ENCODE measurements at places on chromosomes 12 and 14.

DNA sequence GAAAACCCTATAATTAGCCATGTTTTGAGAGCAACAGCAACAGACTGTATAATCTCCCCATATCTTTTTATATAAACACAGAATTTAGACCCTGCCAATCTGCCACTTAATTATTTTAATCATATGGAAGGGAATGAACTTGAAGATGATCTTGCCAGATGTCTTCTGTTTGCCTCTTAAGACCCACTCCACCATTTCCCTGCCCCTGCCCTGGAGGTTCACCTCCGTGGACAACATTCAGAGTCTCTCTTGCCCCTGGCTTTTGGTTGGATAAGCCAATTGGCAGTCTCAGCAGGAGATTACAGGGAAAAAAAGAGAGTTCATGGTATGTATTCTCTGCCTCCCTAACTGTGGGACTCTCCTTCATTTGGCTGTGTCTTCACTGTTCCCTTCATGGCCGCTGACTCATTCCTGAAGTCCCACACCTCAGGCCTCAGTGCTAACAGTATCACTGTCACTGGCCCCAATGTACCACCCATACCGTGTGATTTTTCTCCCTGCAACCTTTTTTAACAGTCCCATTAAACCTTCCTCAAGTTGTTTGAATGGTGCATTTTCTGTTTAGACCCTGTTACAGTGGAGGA, 184.8 kb downstream of the PIK3C2G start:
- no peak for DNase-seq

DNA sequence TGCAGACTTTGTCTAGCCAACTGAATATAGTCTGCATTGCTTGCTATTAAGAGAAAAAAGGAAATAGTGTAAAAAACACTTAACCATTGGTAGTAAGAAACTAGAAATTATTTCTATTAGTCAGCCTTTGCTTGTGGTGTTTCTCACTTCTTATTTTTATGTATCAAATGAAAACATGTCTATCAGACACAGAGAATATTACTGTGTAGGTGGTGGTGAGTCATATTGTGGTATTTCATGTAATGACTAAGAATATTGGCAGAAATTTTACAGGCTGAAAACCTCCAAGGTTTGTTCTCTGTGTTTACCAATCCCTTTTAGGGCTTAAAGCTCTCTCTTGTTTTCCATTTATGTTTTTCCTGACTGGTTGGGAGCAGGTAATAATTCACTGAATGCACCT, 87.2 kb downstream of the DAAM1 start:
- peak; percentile 79 for DNase-seq

DNA sequence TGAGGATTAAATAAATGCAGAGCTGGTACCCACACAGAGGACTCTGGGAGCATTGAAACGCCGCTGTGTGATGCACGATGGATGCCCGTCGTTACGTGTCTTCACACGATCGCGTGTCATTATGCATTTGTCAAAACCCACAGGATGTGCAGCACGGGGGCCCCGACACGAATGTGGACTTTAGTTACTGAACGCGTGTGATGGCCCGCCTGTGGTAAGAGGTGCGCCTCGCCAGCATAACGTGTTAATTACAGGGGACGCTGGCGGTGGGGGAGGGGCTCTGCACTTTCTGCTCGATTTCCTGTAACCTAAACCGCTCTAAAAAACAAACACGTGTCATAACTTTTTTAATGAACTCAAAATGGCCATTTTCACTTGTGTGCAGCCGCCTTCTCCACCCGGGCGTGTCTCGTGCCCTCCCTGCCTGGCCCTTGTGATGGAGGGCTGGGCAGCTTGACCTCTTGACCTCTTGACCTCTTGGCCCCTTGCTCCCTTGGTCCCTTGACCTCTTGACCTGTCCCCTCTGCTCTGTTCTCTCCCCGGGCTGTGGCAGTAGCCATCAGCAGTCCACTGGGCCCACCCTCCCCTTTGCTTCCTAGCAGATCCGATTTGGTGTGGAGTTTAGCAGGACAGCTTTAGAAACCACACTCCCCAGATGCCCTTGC, 33.7 kb upstream of the GALNT9 start:
- DNase-seq = no peak

DNA sequence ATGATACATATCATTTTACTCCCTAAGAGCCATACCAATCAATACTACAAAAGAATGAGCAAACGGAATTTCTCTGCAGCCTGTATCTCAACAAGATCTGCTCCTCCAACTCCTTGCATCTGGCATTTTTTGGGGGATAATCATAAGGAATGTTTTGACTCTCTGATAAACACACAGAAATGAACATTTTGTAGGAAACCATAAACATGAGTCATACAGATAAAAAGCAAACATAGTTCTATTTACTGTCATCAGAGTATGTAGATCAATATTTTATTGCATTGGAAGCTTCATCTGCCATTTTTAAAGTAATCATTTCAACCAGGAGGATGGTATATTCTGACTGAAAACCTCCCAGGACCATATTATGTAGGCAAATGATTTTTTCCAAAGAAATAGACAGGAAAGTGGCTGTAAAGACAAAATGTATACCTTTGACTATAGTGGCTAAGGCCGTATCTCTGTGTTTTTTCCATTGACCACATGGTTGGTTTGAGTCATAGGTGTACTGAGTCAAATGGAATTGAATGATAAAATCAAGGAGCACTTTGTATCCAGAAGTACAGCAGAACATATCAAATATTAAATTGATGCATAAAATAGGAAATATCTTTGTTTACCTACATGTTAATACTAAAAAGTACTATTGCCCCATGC, 32.4 kb upstream of the CD69 start:
- DNase-seq = no peak

GRCh38 chr14:94027566-94028449, 1.7 kb downstream of the OTUB2 start:
- no peak for DNase-seq

- no peak for DNase-seq
Observed at GRCh38 chr14:105005929-105006830, 14.7 kb downstream of the CDCA4 start.

DNA sequence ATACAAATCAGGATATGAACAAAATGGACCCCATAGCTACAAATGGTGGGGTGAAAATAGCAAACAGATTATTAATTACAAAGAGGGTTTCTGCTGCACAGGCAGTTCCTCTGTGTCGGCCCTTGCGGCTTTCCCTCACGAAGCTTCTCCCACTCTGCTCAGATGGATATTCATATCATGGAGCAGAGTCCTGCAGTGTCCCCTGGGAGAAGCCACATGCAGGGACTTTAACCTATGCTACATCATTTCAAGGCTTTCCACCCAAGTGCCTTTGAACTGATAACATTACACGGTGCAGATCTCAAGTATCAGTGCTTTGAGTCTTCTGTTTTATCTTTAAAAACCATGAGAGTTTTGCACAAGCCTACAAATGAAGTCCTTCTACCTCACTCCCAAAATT, 229.1 kb downstream of the PPM1H start:
- no peak for DNase-seq

DNA sequence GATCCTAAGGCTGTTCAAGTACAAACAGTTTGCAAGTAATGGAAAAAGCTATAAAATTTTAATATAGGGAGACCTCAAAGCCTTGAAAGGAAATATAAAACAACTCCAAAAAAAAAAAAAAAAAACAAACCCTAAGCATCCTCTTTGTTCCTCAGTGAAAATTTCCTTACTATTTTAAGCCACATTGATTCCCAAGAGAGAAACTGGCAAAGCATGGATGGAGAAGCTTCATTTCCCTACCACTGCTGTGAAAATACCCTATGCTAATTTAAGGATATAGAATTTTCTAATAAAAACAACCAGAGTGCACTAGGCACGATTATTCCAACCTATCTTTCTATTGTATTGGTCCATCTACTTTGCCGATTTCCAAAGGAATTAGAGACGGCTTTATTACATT, 283.1 kb downstream of the CACNA1C start:
- no peak for DNase-seq

Data from ACHN (cell line).